Sigmoid colon (tissue), 7 donors: ENCODE measurements at places on chromosomes 12 and 14.

DNA sequence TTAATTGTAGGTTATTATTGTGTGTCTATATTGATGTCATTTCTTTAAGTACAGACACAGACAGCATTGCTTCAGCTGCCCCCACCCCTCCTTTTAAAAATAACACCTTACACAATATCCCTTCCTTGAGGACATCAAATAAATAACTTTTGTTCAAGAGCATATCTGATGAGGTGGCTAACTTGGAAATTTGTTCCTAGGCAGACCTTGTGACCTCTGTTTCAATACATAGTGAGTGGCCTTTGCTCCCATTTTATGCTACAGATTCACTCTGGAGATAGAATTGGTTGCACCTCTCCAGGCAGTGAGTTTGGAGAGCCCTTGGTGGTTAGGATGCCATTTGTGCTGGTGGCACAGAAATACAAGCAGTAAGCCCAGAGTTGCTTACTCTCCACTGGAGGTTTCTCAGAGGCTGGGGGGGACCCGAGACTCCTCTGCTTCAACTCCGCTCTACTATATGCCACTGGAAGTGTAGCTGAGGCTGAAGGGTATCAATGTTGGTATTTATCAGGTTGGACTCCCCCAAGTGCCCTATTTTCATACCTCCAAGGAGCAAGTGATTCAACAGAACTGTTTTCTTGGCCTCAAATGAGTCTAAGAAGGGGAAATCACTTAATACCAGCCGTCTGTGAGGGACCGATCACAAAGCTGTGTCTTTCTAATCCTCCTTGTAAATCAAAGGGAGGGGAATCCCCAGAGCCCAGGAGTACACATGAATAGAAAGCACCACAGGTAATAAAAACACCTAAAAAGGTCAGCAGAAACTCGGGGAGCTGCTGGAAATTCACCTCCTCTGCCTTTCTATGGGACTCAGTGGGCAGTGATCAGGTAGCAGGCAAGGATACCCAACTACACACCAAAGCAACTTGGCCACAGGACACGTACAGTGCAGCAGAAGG lies 463.1 kb downstream of the RAD51B start:
- no peak for DNase-seq

GRCh38 chr12:67355428-67356379 lies 86.5 kb downstream of the CAND1 start:
- DNase-seq, result no peak

DNA sequence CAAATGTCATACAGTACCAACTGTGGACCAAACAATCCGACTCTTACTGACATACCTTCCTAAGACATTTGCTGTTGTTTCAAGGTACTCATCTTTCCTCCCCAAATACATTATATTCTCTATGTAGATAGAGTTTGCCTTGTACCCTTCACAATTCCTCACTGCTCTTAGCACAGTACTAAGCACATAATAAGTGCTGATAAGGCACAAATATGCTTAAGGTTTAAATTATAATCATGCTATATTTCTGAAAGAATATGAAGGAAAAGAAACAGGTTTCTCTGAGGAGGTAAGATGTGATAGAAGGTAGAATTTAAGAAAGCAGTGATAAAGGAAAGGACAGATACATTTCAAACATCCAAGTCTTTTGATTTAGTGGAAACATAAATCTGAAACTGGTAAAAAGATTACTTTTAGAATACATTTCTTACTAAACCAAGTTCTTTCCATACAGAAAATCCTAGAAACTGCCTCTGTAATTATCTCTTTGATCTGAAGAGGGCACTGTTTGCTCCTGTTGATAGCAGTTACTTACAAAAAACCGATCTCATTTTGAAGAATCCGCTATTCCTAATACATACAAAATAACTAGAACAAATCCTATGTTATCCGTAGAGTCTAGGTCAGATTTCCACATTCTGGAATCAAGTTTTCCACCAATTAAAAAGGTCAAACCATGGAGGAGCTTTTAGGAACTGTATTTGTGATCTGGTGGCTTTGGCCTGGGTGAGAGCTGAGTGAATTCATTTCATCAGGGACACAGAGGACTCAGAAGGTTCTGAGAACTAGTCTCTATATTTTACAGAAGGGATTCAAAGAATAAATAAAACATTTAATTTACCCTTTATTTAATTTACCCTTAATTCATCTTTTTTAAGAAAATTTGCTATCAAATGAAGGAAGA lies 311.9 kb downstream of the DAD1 start:
- DNase-seq, result no peak

- DNase-seq, result no peak
Measured at GRCh38 chr12:8675591-8676036, 13.0 kb upstream of the MFAP5 start.

DNA sequence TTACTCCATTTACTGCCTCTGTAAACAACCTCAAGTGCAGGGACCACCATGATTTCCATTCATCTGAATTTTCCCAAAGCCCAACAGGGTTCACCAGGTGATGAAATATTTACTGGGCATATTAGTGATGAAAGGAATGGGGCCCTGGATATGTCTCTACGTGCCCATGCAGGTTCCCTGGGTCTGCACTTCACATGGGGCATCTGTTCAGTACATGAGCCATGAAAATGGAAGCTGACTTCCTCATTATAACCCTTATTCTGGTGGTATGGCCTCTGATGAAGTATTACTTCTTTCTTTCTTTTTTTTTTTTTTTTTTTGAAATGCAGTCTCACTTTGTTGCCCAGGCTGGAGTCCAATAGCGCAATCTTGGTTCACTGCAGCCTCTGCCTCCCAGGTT lies 26.5 kb upstream of the CORO1C start:
- no peak for DNase-seq
